ENCODE measurements at places on chromosomes 1 and 21.

DNA sequence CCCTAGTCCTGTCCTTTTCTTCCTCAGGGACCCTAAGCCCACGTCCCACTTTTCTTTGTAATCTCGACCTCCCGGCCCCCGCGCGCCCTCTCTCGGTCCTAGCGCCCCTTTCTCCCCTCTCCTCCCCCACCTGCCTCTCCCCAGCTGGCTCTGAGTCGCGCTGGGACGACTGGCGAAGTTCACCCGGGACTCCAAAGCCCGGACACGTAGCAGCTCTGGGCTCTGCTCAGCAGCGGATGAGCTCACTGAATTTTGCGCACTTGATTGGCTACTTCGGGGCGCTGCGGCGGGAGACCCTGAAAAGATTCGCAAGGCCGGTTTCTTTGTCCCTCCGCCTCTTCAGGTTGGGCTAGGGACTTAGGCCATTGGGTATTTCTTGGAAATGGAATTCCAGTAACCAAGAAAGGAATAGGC is 16.3 kb upstream of the ACKR1 start:
- DNase-seq: no peak

GRCh38 chr1:16013908-16014258 is 4.0 kb downstream of the HSPB7 start:
- no peak for DNase-seq

DNA sequence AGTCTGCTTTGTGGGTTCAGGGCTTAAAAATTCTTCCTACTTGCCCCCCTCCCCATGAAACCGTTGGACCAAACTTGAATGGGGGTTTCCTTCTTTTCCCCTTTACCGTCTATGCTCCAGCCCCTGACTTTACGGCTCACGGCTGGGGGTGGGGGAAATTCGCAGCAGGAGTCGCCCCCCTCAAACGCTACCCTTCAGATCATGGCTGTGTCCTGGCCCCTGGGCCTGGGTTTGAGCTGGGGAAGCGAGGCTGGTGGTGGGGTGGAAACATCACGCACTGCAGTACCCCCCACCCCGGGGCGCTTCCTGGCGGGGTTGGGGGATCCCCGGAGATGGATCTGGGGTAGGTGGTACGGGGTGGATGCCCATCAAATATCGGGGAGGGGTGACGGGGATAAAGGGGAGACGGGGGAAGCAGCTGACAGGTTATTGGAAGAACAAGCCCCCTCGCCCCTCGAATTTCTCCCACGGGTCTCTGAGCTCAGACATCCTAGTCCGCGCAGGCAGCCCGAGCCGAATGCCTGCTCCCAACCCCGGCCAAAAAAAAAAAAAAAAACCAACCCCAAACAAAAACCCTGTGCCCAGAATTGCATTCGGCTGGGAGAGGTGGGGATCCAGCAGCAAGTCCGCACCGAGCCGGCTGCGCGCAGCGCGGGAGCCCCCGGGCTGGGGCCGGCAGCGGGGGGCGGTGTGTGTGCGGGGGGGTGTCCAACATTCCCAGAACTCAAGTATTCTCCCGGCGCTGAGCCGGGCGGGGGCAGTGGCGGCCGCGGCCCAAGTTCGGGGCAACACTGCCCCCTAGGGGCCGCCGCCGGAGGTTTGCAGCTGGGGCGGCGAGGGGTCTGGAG is 59.0 kb upstream of the ACOT11 start:
- DNase-seq: peak; percentile 70

GRCh38 chr1:63442141-63442475 is 74.7 kb downstream of the ALG6 start:
- DNase-seq: no peak

- peak; percentile 25 for DNase-seq
Observed at GRCh38 chr21:20997636-20998455, at the start of gene NCAM2. Gene NCAM2 (plus strand): TSS chr21:20998409.

DNA sequence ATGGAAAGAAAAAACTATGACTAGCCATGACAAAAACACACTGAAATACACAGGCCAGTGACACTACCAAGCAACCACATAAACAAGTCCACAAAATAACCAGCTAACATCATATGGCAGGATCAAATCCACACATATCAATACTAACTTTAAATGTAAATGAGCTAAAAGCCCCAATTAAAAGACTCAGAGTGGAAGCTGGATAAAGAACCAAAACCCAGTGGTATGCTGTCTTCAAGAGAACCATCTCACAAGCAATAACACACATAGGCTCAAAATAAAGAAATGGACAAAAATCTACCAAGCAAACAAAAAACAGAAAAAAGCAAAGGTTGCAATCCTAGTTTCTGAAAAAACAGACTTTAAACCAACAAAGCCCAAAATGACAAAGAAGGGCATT is 476.2 kb upstream of the BEND5 start:
- DNase-seq: no peak
